ENCODE measurements at places on chromosomes 4 and X. TPM values are rescaled to one million over a fixed set of nuclear protein-coding genes. Genes with fewer than 3 reads are reported as not detected.
A peak's percentile ranks its signal among the peaks of the same experiment; 100 is the strongest.

DNA sequence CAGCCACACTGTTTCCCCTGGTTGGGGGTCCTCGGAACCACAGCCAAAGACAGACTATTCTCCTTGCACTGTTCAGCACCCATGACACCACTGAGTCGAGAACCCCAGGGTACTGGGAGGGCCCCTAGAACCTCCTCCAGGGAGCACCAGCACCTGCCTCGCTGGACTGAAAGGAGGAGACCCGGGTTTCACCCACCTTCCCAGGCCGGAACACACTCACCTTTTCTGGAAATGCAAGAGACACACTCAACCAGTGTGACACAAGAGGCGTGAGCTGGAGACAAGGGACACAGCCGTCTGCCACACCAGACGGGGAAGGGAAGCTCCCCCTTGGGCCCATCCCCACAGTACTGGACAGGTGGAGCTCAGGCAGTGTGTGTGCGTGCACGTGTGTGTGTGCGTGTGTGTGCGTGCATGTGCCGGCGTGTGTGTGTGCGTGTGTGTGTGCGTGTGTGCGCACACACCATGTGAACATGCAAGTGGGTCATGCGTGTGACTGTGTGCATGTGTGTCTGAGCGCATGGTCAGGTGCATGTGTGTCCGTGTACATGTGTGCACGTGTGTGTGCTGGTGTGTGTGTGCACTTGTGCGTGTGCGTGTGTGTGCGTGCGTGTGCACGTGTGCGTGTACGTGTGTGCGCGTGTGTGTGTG lies 128.8 kb upstream of the NKX1-1 start:
- DNase-seq = no peak

GRCh38 chr4:104424989-104425388 lies 69.7 kb downstream of the CXXC4 start:
- no peak for DNase-seq

GRCh38 chr4:52376132-52376704 lies 282.9 kb downstream of the USP46 start:
- DNase-seq = peak; percentile 33

DNA sequence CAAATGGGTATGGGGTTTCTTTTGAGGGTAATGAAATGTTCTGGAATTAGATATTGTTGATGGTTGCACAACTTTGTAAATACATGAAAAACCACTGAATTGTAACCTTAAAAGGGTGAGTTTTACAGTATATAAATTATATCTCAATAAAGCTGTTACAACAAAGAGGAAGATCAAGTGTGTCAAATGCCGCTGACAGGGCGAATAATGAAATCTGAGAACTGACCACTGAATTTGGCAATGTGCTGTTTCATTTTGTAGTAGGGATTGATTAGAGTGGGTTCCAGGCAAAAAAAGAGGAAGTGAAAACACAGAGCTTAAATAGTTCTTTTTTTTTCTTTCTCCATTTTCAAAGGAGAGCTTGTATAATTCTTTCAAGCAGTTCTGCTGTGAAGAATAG lies 161.1 kb upstream of the NAP1L5 start:
- no peak for DNase-seq

DNA sequence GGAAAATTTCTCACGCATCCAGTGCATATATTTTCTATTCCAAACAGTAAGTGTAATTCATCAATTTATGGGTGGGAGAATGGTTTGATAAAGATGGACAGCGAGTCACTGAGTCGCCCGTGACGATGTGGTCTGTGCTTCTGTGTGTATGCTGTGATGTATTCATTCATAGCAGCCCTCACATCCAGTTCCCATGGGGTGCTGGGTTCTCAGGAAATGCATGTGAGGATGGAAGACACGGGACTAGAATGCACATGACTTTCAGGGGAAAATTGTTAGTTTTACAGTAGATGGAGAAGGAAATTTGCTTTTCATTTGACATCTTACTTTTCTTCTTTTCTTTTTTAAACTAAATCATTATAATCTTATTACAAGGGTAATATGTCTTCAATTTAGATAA lies 152.9 kb downstream of the STOX2 start:
- no peak for DNase-seq

- DNase-seq = no peak
Observed at GRCh38 chr4:24322511-24322910, 261.8 kb downstream of the DHX15 start.

DNA sequence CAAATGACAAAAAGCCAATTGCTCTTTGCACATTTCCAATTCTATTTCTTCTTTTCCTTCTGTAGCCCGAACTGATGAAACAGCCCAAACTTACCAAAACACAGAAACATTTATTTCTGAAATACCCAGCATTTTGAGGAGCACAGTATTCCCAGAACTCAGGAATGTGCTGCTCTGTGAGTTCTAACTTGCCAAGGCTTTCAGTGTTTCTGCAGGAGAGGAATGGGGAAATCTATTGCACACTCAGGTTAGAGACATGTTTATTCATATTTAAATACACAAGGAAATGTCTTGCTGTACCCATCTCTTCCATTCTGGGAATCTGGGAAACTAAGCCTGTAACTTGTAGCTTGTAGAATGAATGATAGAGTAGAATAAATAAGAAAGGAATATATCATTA lies 10.7 kb downstream of the TMPRSS11D start:
- DNase-seq = no peak

- DNase-seq = no peak
Observed at GRCh38 chrX:17052793-17053192, 106.3 kb downstream of the REPS2 start.

GRCh38 chrX:41029332-41029731 lies 55.9 kb upstream of the USP9X start:
- no peak for DNase-seq

GRCh38 chrX:105697984-105698781 lies 124.2 kb upstream of the NRK start:
- DNase-seq = no peak

- DNase-seq = no peak
Observed at GRCh38 chr4:79863333-79863732, 209.7 kb downstream of the ANTXR2 start.

- DNase-seq = no peak
Observed at GRCh38 chr4:119113033-119113655, 22.5 kb upstream of the MYOZ2 start.

Gene SASH3
- total RNA-seq = 76.8 TPM

Gene GPRIN3
- total RNA-seq = 34.4 TPM

Gene CENPVL2
- total RNA-seq = not detected

Gene STK26
- 33.8 TPM for total RNA-seq
